DMS79 treated with DMSO at 0.1 percent for 48 hours (cell line): ENCODE measurements at places on chromosomes 6 and 20.

GRCh38 chr20:33521461-33521860 lies 31.6 kb downstream of the CBFA2T2 start:
- peak; percentile 81 for DNase-seq

DNA sequence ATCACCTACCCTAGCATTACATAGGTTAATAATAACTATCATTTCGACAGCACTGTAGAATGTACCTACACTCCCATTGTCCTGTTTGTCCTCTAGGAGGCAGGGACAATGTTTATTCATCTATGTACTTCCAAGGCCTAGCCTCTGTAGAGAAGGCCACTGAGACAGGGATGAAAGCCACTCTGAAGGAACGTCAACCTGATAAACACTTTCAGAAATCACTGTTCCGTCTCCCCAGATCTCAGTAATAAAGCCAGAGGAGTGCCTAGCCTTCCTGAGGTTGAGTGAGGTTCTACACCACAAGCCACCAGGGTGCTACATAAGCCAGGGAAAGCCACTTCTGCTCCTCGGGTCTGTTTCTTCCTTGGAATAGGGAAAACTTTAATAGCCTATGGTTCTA lies 44.8 kb downstream of the POPDC3 start:
- no peak for DNase-seq

GRCh38 chr6:22972771-22973170 lies 403.4 kb downstream of the HDGFL1 start:
- no peak for DNase-seq

DNA sequence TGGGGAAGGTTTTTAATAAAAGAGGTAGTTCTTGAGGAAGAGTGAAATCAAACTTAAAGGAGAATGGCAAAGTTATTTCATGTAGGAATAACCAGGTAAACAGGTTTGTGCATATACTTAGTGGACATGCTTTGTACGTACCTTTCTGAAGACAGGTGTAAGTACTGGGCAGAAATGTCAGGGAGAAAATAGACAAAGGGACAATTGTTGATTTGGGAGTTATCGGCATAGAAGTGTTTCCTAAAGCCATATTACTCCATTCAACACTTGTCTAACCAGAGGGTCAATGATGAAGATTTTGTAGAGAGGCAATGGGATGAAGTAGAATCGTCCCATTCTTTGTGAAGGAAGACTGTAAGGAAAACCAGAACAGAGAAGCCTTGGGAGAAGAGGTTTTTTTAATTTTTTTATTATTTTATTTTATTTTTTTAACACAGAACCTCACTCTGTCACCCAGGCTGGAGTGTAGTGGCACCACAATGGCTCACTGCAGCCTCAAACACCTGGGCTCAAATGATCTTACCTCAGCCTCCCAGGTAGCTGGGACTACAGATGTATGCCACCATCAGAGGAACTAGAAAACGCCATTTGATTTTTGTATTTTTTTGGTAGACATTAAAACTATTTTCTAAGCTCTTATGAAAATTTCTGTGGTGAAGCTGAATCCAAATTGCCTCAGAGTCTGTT lies 18.0 kb downstream of the SMAP1 start:
- DNase-seq = no peak

- DNase-seq = no peak
Measured at GRCh38 chr20:4710106-4710475, 11.6 kb upstream of the PRND start.

- DNase-seq = no peak
Measured at GRCh38 chr6:125224231-125224861, 70.8 kb downstream of the TPD52L1 start.

DNA sequence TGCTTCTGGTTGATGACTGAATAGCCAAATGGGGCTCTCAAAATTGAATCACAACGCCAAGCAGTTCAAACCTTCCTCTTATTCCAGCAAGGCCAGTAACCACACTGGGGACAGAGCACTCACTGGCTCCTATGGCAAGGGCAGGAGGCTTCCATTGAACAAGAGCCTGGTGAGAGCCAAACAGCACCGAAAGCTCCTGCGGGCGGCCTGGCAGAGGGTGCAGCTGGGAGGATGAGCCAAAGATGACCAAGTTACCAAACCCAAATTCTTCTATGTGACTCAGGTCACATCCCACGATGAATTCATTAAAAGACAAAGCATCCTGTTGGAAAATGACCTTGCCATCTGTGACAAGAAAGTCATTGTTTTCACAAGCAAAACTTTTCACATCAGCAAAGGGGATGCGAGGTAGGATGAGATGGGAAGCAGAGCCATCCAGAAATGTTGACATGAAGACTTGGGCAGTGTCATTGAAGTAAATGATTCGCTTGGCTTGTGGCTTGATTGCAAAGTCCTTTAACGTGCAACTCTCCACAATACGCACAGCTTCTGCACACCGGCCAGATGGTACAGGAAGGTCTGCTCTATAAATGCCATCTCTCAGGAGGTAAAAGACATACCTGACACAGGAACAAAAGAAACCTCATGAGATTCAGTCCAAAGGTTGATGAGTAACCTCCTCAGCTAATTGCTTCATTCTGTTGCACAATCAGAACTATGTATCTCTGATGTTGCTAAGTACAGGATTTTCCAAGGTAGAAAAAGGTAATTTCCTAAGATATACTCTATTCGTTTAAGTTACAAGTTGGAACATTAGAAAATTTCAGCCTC lies 36.3 kb downstream of the ROS1 start:
- DNase-seq = no peak

GRCh38 chr6:44377971-44378370 lies 9.5 kb upstream of the CDC5L start:
- DNase-seq = no peak

GRCh38 chr20:1537731-1538058 lies 19.8 kb downstream of the SIRPD start:
- DNase-seq = no peak

GRCh38 chr20:9235518-9235917 lies 166.6 kb downstream of the PLCB4 start:
- DNase-seq = no peak

- no peak for DNase-seq
Measured at GRCh38 chr6:124536842-124537191, 425.4 kb upstream of the RNF217 start.

- DNase-seq = no peak
Measured at GRCh38 chr20:57810511-57811373, 100.9 kb upstream of the PMEPA1 start.

GRCh38 chr6:128505603-128506002 lies 14.8 kb downstream of the PTPRK start:
- no peak for DNase-seq

DNA sequence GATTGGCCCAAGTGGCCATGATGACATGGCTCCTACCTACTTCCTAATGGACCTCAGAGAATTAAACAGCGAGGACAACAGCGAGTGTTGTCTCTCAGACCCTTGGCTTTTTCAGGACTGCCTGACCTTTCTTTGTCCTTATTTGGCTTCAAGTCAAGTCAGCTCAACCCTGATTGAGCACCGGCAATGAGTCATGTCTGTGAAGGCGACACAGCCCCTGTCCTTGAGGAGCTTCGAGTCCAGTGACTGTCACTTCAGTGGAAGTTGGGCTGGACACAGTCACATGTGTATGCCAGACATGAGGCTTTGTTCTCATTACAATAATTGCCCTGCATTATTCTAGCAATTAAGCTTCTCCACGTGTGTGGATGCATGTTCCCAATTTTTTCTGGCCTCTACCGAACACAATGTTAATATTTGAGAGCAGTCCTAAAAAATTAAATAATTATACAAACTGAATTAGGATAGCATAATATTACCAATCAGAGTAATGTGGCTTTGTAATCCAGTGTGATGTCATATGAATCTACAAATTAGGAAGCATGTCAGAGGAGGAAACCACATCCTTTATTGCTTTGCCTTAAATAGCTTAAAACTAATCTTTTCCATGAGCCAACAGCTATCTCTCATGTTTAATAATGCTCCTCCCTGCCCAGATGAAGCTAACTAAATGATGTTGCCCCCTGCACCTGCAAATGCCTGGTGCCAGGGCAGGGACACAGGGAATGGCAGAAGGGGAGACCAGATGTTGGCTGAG lies 178.6 kb downstream of the CDH26 start:
- DNase-seq = no peak

GRCh38 chr6:43916924-43917877 lies 147.2 kb downstream of the VEGFA start:
- DNase-seq = no peak

DNA sequence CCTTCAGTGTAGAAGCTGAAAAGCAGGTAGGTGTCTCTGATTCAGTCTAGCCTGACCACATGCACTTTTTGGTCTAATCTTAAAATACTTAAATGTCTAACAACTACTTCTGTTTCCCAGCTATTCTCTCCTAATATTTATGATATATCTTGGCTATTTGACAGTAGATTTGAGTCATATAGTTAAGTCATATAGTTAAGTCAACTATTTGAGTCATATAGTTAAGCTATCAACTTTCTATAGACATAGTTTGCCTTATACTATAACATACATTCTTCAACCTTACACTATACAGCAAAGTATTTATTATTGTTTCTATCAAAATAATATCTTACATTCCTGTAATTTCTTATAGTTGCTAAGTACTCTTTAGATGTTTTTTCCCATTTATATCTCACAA lies 110.9 kb downstream of the GMDS start:
- no peak for DNase-seq

GRCh38 chr6:157891544-157892362 lies 68.7 kb downstream of the SNX9 start:
- DNase-seq = no peak

GRCh38 chr20:36501367-36502006 lies 39.8 kb upstream of the MYL9 start:
- DNase-seq = no peak

DNA sequence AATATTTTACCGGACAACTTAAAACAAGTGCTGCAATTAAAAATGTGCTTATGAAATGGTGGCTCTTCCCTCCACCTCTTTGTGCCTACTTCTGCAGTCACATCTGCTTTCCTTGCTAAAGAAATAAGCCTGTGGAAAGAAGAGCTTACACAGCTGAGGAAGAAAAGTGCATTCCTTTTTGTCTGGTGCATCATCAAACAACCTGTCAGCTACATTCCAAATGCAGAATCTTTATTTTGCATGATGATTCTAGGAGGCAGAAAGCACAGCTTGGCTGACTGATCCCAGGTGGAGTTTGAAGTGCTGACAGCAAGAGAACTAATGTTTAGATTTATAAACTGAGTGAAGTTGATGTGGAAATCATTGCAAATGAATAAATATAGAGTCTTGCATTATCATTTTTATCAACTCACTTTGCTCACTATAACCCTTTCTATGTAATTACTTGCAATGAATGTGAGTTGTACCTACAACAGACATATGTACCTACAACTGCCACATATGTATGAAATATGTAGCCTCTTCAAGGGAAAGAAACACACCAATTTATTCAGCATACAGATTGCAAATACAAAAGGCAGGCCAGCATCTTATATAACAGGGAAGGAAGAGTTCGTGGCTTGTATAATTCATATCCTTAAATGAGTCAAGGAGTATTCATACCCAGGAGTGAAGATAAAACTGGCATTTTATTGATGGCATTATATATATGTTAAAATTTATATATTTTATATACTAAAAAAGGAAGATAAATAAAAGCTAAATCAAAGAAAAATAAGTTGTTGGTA lies 223.4 kb upstream of the MCHR2 start:
- no peak for DNase-seq

GRCh38 chr6:44475779-44476434 lies 88.4 kb downstream of the CDC5L start:
- DNase-seq = peak; percentile 85

- no peak for DNase-seq
Measured at GRCh38 chr20:59613861-59614260, 9.5 kb downstream of the PHACTR3 start.

DNA sequence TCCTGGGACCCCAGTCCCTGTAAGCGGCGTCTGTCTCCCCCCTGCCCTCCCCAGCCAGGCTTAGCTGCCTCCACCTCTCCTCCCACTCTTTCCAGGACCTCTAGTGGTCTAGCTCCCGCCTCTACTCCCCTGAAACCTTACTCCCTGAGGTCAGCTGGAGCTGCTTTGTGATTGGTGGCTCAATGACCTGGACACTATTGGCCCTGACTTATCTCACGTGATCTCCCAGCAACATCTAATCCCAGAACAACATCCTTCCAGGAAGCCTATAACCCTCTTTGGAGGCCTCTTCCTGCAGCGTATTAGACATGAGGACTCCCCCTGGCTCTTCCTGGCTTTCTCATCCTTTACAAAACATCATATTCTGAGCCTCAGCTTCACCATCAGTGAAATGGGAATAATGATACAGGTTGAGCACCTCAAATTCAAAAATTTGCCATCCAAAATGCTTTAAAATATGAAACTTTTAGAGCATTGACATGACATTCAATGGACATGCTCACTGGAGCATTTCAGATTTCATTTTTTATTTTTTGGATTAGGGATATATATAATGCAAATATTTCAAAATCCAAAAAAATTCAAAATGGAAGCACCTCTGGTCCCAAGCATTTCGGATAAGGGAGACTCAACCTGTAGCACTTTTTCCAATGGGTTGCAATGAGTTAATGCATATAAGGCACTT lies 16.3 kb upstream of the SRC start:
- DNase-seq = no peak

GRCh38 chr6:44453146-44453545 lies 65.6 kb downstream of the CDC5L start:
- DNase-seq = no peak

GRCh38 chr6:82568290-82568993 lies 204.8 kb downstream of the TPBG start:
- peak; percentile 29 for DNase-seq

GRCh38 chr6:53961679-53962370 lies 149.4 kb upstream of the MLIP start:
- no peak for DNase-seq

GRCh38 chr6:98747273-98747672 lies 87.1 kb upstream of the POU3F2 start:
- no peak for DNase-seq

- DNase-seq = no peak
Measured at GRCh38 chr6:30162265-30163089, 869 bp upstream of the TRIM15 start.

DNA sequence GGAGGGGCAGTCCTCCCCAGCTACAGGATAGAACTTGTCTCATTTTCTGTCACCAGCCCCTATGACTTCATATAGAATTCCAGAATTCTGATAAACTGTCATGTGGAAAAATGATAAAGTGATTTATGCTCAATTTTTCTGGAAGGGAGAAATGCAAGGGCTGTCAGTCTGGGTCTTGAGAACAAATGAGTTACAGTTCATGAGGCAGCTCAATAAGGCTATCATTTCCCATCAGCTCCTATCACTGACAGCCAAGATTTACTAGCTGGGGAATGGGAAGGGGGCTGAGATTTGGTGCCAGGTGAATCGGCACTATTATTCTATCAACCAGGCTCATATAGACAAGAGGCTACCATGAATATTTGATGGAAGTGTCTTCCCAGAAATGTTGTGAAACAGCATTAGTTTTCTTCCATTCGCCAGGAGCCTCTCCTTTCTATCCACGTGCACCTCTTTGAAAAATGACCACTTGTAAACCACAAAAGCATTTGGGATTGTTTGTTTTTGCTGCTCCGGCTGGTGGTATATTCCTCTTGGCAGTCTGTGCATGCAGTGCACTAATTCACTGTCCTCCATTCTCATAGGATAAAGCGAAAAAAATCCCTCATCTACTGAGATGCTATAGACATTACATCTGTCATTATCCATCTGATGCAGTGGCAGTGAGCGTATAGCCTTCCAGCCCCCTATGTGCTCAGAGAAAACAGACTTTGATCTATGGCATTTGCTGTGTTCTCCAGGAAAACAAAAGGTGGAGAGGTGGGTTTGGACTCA lies 528.7 kb upstream of the RNF217 start:
- peak; percentile 86 for DNase-seq
